KG1 (cell line): ENCODE measurements at places on chromosomes 7 and 10.

DNA sequence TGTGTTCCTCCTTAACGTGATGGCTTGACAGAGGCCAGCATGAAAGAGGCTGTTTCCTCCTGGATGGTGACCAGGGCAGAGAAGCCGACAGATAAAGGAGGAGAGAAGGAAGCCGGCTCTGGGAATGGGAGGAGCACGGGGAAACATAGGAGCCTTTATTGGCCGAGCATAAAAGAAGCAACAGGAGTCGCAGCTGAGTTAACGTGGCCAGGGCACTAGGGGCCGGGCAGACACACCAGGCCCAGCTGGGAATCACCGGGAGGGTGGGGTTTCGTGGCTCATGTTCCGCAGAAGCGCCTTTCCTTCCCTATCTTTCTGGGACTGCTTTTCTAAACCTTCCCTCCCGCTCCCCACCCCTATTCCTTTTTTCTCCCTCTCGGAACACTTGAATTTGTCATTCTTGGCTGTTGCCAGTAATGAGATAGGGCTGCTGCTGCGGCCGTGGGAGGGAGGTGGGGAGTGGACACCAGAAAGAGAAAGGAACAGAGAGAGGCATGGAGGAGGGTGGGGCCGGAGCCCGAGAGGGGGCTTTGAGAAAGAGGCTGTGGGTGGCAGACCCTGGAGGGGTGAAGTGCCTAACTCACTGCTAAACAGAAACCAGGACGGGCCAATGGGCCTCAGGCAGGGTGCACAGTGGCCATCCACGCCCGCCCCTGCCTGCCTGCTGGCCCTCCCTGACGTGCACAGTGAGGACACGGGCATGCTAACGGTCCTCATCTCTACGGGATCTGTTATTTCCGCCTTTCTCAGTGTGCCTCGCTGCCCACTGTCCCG, 65.2 kb downstream of the COL13A1 start:
- DNase-seq, result no peak

DNA sequence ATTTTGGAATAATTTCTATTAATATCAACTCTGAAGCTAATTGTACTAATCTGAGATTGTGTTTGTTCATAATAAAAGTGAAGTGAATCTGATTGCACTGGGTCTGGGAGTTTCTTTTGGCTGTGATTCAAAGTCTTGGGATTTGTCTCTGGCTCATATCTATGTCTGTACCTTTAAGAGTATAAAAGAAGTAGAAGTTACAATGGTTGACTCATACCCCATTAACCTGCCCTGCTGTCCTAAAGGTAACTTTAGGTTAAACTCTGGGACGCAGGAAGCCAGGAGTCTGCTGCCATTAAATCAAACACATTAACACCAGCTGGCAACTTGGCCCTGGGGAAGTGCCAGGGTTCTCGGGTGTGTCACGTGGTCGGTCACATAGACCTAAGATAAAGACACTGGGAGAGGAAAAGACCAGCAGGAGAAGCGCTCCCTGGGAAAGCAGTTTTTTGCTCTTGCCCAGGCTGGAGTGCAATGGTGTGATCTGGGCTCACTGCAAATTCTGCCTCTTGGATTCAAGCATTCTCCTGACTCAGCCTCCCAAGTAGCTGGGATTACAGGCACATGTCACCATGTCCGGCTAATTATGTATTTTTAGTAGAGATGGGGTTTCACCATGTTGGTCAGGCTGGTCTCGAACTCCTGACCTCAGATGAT, 17.8 kb downstream of the SCD start:
- no peak for DNase-seq

GRCh38 chr7:49783446-49783845, 10.0 kb downstream of the VWC2 start:
- DNase-seq, result no peak

DNA sequence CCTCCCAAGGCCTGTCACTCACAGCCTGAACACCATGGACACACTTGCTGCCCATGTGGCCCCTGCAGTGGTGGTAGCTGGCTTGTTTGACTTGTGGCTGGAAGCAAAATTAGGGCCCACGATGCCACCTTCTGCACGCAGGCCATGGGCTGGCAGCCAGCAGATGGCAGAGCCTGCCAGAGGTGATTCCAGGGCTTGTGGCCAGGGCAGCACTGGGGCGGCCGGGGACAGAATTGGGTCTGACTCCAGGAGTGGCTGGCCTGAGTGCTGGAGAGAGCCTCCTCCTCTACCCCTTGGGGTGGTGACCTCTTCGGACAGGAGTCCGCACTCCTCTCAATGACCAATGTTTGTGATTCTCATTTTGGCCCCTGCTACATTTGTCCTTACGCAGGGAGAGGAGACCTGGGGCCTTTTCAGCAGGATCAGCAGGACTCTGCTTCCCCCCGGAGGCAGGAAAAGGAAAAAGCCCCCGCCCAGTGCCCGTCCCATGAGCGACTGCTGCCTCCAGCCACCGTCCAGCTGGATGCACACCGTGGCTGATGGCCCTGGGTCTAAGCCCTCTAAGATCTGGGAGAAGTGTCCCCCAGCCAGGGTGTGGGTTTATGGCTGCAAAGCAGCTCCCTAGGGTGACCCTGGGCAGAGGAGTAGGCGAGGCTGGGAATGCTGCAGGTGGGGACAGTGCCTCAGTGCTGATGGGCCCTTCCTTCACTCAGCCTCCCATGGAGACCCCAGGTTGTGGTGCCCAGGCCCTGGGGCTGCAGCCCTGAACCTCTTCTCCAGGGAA, 26.5 kb downstream of the DNAJB12 start:
- DNase-seq, result no peak

DNA sequence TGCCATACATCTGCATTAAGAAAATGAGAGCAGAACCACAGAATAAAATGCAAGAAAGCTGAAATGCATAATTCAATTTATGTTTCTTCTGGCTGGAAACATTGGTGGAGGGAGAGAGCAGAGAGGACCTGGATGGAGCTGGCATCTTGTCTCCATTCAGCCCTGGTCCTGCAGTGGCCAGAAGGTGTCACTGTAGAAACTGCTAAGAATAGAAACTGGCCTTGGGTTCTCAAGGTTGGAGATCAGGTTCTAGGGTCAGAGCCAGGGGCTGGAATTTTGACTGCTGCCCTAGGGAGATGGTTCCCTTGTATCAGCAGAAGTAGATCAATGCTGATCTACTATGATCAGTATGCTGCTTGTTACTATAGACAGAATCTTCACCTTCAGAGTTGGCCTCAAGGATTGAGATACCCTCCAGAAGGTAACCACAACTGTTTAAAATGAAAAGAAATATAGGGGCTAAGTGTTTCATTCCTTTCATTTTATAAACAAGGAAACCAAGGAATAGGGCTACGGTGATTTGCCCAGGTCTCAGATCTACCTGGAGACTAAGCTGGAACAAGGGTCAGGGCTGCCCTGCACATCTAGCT, 13.1 kb downstream of the TAS2R41 start:
- DNase-seq, result no peak

DNA sequence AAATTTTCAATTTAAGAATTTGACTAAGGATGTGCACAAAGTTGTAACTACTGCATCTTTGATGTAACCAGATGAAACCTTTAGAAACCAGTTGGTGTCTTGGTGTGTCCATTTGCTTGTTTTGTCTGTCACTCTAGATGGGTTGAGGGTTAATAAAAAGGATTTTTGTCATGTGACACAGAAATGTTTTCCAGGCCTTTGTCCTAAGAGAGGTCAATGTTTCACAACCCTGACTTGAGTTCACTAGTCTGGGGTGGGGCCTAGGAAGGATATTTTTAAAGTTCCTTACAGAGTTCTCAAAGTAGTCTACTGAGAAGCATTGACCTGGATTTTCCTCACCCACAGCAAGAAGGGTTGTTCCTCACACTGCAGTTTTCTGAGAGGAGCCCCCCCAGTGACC, 90.3 kb downstream of the HERPUD2 start:
- DNase-seq, result no peak

GRCh38 chr7:13476881-13477444, 512.5 kb downstream of the ETV1 start:
- DNase-seq, result no peak

DNA sequence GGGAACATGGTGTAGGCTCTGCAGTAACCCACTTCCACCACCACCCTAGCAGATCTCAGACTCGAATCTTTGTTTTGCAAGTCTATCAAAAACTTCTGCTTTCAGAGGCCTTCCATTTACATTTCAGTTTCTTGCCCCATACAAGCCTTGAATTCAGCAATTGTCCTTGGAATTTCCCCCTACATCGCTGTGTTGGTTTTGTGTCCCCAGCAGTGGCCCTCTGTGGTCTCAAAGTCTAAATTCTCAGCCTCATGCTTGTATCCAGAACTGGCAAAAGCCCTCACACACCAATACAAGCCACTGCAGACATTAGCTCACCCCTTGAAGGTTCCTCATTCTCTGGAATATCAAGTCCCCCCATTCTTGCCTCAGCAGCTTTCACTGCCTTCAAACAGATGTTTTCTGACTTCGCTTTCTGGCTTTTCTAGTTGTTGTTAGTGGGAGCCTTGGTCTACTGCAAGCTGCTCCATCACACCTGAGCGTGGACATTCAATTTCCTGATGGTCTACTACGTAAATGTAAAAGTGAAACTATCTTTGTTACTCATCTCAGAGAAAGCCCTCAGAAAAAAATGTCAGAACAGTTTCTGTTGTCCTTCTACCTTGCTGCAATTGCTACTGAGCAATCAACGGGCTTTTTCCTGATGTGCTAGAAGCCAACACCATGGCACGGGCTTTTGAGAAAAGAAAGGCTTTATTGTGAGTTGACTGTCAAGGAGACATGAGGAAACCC, 1.8 kb upstream of the NUB1 start:
- DNase-seq, result peak; percentile 30

DNA sequence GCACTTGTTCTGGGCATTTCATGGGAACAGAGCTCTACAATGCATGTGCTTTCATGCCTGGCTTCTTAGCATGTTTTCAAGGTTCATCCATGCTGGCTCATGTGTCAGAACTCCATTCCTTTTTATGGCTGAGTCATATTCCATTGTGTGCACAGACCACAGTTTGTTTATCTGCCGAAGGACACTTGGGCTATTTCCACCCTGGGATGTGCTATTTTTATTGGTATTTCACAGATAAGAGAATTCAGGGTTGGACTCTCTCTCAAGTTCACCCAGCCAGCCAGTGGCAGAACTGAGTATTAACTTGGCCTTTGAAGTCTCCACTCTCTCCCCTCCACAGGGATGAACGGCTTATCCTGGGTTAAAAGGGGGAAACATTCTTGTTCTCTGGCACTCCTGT, 190.7 kb upstream of the GPR26 start:
- DNase-seq, result no peak

GRCh38 chr10:87827681-87828080, 9.7 kb upstream of the ATAD1 start:
- DNase-seq, result no peak

DNA sequence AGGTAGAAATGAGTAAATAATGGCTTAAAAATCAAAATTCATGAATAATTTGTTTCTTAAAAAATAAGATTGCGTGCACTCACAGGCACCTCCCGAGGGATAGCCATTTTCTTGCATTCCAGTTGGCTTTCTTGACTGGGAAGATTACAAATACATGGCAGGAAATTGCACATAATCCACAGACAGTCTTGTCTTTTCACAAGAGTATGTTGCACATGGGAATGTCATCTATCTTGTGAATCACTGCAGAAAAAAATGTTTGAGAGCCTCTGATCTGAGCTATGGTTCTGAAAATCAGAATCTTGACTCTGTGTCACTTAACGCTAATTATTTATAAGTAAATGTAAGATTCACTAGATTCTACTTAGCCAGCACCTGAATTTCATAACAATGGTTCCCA, 74.1 kb upstream of the PRKG1 start:
- DNase-seq, result no peak

GRCh38 chr7:6035686-6036085, 4.5 kb downstream of the ANKRD61 start:
- DNase-seq, result no peak

DNA sequence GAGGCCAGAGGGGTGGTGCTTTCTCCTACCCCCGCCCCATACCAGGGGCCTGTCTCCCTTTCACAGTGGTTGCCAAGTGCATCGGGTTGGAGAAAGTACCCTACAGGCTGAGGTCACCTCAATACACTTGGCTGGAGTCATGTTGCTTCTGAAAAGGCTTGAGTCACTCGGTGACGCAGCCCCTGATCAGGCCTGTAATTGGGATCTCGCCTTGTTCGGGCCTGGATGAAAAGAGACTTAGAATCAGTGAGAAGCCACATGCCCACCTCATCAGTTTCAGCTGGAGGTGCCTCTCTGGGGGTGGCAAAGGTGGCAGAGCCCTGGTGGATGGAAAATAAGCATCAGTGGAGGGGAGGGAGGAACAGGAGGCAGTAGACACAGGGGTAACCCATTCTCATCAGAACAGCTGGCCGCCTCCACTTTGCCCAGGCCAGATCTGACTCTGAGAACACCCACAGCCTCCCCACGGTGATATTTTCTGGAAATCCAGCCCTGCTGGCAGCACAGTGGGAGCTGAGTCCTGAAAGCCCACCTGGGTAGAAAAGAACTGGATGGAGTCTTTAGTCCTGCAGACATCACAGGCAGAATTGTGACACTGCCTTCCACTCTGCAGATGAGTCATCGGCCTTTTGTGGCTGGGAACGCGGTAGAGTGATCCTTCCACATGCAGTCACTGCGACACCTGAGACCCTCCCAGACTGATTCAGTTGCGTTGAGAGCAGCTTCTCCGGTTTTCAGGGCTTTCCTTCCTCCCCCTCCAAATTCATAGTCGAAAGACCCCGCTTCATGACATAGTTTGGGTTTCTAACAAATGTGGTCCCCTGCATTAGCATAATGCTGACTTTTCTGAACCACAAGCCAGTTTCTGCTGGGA, 108.0 kb downstream of the GRK5 start:
- no peak for DNase-seq

- no peak for DNase-seq
These were observed 3.4 kb downstream of the CDK1 start for GRCh38 chr10:60781661-60782060.

- no peak for DNase-seq
These were observed 12.7 kb upstream of the MIOS start for GRCh38 chr7:7554021-7554432.

- no peak for DNase-seq
These were observed 135.5 kb downstream of the NRF1 start for GRCh38 chr7:129746857-129747529.

DNA sequence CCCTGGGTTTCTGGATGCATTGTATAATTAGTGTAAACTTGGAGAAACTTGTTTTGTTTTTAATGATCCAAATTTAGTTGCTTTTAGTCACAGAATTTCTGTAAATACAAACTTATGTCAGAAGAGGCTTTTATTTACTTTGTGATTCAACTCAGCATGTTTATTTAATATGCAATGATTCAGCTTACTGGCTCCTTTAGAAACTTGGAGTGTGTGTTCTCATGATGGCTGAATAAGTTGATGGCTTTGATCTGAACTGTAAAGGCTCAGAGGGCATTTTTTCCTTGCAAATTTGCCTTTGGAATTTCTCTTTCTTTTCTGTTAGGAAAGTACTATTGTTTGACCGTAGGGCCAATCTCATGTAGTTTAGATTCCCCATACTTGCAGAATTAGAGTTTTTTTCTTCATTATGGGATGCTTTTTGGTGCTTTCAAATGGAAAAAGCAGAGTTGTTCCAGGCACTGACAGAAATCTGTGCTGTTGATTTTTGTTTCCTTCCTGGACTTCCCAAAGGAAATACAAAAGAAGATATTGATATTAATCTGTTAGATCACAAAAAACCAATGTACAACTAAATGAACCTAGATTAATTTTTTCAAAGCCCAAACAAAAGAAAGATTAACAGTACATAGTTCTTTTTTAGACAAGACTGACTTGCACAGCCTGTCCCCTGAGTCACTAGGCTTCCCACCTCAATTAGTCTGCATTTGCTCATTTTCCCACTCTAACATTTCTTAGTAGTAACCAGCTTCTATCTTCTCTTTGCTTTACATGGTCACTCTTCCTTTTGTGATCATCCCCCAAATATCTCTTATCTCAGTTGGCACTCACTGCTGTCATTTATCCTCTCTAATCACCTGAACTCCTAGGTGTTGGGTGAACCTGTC, 96.8 kb upstream of the AGR3 start:
- DNase-seq, result no peak
